ENCODE measurements at places on chromosomes 3 and 15.

DNA sequence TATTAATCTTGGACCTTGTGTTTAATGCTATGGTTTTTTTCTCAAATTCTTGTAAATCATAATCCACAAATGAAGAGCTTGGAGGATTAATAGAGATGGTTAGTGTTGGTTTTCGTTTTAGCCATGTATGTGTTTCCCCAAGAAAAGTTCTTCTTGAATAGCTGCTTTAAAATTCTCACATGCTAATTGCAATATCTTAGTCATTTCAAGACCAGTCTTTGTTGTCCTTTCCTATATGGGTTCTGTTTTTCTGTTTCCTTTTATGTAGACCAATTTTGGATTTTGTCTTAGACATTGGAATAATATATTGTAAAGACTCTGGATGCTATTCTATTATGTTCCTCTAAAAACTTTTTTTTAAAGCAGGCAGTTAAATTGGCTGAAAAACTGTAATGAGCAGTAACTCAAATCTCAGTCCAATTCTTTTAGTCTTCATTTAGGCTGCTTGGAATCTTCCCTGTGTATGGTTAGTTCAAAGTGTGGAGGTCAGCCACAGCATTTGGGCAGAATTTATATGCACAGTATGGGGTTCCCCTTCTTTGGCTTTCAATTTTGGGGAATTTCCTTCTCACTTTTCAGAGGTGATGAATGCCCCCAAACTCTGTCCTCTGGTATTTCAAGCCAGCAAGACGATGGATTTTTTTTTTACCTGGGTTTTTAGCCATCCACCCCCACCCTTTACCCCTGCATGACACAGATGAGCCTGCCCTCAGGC, 39.1 kb upstream of the DNAJC13 start:
- no peak for DNase-seq

DNA sequence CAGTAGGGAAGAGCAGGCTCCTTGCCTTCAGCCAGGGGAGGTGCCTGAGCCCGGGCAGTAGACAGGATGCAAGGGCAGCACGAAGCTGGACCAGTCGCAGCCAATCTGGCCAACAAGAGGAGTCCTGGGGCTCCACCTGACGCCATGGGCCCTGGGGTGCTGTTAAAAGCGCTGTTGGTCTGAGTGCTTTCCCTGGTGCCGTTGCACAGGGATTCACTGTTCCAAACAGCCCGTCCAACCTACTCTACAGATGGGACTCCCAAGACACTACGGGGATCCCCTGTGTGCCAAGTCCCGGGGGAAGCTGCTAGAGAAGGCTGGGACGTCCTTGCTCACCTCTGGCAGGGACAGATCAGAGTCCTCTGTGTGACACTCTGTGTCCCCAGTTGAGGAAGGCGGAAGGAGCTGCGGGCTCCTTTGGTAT, 632 bp downstream of the CTSH start:
- no peak for DNase-seq

DNA sequence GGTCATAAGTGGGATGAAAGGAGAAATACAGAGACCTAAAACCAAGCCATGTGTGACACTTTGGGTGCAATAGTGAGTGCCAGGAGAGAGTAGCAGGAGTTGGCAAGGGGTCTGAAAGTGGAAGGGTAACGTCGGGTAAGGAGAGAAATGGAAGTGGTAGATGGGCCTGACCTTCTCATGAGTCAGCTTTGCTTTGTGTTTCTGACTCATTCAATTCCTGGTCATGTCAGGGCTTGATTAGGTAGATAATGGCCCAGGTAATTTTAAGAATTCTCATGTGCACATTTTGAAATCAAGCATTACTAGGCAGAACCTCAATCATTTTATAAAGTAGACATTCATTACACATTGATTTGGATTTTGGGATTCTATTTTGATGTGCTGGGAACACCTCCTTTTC, 262.5 kb downstream of the SOX2 start:
- no peak for DNase-seq

GRCh38 chr15:23671481-23671880, 15.6 kb downstream of the NDN start:
- DNase-seq = no peak

- no peak for DNase-seq
These were observed 23.5 kb upstream of the CA12 start for GRCh38 chr15:63405159-63405558.

DNA sequence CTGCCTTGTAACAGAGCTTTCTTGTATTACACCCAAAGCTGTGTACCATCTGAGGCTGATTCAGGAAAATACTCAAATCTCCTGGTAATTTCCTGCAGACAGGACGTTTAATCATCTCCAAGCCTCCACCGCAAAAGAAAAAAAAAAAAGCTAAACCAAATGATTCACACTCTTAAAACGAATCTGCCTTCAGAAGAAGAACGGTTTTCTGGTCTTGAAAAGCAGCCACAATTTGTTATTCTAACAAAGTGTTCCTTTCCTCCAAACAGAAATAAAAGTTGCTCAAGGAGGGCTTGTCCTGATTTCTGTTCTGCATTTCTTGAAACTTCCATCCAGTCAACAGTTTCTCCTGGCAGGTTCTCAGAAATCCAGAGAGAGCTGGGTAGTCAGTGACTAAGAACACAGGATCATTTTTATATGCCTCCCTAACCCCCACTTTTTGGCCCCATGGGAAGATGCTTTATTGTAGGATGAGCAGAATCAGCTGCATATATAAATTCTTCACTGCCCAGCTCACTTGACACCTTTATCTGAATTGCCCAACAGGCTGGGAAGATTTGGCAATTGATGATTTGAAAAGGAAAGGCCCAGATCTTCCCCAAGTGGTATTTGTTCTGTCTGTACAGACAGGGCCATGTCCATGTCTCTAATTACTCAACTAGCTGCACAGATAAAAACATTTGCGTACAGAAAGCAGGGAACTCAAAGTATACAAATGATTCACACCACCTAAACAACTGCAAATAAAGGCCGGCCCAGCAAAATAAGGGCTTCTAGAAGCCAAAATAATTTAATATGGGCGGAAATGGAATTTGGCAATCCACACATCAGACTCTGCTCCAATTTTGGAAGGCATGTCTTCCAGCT, 41.0 kb upstream of the PRICKLE2 start:
- DNase-seq = no peak

DNA sequence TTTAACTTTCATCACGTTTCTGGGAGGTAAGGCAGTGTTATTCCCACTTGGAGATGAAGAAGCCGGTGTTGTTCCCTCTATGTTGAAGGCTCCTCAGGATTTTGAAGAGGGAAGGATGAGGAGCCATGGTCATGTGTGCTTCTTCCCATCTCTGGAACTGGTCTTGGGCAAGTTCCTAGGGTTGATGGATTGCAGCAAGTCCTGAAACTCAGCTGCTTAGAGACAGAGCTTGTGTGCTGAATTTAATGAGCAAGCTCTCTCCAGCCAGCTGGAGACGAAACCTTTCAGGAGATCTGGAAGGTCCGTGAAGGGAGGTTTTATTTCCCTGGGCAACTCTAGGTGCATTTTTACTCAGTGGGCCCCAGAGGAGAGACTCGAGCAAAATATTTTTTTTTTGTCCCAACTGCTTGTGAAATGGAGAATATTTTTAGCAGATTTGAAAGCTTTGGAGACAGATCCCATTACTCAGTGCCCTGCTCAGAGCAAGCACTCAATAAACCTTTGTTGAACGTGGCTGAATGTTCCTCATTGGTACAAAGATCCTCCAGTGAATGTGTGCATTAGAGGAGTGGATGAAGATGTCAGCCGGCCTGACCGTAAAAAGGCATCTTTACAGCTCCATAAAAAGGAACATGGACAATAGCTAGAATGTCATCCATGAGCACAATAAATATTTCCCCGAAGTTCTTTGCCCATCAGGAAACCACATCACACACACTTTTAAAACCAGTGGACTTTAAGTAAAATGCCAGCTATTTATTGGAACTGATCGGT, 55.6 kb upstream of the RGMA start:
- DNase-seq = no peak

GRCh38 chr3:72322264-72322976, 525.8 kb downstream of the SHQ1 start:
- DNase-seq = no peak

GRCh38 chr3:169278092-169278491, 385.4 kb downstream of the MECOM start:
- no peak for DNase-seq

- DNase-seq = no peak
These were observed 46.2 kb upstream of the THRB start for GRCh38 chr3:24540821-24541220.

DNA sequence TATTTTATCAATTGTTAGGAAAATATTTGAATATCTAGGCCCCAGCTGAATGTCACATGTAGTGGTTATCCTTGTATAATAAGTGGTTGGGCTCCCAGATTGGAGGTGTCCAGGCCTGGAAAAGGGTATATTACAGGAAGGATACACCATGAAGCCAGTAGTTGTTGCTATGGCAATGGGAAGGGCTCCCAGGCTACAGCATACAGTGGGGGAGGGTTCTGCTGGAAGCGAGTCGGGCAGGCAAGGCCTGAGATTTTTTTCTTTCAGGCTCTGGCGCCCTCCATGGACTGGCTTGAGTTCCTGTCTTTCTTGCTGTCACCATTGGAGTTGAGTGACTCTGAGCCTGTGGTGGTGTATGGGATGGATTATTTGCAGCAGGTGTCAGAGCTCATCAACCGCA, 8.9 kb downstream of the ECE2 start:
- no peak for DNase-seq

DNA sequence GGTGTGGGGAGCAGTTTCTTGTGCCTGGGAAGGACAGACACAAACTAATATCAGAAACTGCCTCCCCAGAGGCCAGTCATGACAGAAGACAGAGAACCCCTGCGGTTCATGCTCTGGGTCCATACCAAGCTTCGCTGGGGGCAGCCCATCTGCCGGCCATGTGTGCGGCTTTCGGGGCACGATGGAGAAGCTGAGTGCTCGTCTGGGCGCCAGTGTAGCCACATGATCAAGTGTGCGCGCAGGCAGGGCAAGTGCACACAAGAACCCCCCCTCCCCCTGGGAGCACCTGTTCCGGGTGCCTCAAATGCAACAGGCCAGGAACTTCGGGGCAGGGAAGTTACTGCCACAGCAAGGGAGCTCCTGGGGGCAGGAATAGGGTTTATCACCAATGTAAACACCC, 1.8 kb downstream of the ADAMTS17 start:
- no peak for DNase-seq
